ENCODE measurements at places on chromosomes 6 and 20.
A peak's percentile ranks its signal among the peaks of the same experiment; 100 is the strongest.

DNA sequence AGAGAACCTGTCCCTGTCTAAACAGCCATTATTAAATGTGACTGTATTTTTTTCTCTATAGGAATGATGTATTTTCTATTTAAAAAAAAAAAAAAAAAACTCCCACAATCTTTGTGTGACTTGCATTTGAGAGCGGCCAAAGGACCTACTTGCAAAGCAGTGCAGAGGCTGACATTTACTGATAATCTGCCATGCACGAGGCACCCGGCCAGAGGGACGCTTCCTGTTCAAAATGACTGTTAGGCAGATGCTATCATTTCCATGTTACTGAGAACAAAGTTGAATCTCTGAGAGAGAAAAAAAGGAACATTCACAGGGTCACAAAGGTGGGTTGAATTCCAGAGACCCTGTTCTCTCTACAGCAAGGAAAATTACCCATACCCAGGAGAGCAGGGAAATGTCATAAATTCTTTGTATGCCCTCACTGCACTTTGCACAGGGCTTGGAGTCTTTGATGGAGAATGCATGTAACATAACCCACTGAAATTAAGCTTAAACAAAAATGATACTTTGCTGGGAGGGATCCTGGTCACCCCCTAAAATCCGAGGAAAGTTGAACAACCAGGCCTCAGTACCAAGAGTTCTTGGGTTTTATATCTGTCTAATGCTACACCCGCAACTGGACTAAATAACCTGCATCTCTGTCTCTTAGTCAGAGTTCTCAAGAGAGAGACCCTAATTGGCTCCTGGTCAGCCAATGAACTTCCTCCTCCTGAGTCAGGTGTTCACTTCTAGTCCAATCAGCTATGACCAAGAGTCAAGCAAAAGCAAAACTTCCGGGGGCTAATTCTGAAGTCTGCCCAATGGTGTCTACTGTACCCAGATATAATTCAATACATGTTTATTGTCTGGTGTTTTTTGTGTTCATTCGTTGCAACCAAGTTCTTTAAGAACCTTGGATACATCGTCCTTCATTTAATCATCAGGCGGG, 61.2 kb downstream of the GCLC start:
- DNase-seq: no peak

DNA sequence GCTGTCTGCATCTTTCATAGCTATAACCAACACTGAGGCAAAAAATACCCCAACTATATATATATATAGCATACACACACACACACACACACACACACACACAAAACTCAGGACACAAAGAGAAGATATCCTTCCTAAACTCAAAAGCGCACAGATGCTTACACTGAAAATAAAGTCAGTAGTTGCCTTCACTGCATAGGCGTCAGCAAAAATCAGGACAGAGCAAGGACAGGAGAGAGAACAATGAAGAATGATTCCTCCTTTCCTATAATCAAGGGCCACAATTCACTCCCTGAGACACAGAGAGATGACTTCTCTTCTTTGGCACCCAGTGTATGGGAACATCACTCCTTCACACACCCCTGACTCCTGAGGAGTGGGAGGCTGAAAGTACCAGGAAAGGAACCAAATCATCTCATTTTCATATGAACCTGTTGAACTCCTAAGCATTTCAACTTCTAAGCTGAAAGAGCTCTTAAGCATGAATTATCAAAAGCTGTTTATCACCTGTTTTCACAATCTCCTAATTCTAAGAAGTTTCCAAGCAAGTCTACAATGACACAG, 141.4 kb downstream of the HIVEP2 start:
- DNase-seq: no peak

GRCh38 chr20:37406010-37406998, 60.4 kb downstream of the SRC start:
- peak; percentile 28 for DNase-seq

GRCh38 chr6:126826166-126826714, 292.2 kb upstream of the RSPO3 start:
- peak; percentile 28 for DNase-seq

- no peak for DNase-seq
Observed at GRCh38 chr6:170212051-170212756, 78.7 kb downstream of the DLL1 start.

GRCh38 chr6:122730775-122731386, 48.6 kb upstream of the FABP7 start:
- DNase-seq: peak; percentile 54

- DNase-seq: no peak
Observed at GRCh38 chr6:138419766-138420165, 15.7 kb downstream of the HEBP2 start.

DNA sequence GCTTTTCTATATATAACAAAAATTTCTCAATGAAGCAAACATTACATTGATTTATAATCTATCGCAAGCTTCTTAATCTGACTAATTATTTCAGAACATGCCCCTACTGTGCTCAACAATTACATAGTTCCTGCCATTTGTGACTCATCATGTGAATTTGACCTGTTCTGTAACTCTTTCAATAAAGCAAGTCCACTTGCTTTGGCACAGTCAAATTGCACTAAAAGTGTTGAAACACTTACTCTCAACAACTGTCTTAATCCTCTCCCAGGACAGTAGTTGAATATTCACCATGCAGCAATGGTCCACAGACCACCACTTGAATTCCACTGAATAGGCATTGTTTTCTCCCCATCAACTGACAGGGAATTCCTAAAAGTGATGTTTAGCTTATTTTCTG, 67.7 kb upstream of the SPTLC3 start:
- no peak for DNase-seq

DNA sequence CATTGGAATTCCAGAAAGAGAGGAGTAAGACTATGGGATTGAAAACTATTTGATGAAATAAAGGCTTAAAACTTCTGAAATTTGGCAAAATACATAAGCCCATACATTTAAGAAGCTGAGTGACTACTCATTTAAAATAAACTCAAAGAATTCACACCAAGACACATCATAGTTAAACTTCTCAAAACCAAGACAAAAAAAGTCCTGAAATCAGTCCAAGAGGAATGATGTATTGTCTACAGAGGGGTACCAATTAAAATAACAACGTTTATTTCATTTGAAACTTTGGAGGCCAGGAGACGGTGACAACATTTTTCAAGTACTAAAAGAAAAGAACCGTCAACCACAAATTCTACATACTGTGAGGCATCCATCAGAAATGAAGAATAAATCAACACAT, 841.4 kb upstream of the MAP3K7 start:
- no peak for DNase-seq

DNA sequence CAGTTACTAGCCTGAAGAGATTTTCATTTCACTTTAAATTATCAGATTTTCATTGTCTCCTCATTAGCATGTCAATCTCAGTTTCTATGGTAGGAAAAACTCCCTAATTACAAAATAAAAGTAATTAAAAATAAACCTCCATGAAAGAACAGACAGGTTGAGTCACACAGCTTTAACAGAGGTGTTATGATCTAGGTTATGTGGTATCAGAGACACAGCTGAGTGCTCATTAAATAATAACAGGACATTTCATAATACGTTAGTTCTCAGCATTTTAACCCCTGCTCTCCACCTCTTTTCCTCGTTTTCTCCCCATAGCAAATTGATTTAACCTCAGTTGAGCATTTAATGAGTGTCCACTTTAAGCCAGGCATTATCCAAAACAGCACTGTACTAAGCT, 21.9 kb downstream of the TPBG start:
- no peak for DNase-seq

- DNase-seq: no peak
Observed at GRCh38 chr20:8645326-8645725, 423.6 kb upstream of the PLCB4 start.

- no peak for DNase-seq
Observed at GRCh38 chr6:20313051-20313450, 88.6 kb upstream of the E2F3 start.

DNA sequence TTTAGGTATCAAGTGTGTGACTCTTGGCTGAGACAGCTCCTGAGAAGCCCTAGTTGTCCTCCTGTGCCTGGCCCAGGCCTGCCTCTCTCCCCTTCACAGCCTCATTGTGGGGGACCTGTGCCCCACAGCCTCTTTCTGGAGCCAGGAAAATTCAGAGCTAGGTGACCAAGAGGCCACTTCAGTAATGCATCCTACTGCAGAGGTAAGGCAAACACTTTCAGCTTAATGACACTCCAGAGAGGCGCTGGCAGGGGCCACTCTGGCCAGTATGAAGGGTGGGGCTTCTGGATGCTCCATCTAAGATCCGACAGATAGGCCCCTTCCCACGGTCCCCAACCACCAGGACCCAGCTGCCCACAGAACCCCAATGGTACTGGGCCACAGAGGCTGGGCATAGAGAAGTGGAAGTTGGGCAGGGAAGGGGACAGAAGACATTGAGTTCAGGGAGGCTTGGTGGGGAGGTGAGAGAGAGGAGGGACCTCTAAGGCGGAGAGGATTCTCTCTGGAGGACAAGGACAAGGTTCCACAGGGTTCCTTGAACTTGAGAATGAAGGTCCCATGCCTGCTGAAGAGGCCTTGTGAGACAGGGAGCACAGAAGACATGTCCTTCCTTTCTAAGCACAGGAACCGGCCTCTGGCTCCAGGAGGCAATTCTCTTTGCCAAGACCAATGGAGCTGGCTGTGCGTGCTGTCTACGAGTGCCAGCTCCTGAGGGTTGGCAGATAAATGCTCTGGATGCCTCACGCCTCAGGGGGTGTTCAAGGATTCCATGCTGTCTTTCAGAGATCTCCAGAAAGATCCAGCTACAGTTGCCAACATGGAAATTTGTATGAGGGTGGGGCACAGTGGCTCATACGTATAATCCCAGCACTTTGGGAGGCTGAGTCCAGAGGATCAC, 46.4 kb upstream of the TGM2 start:
- DNase-seq: no peak

DNA sequence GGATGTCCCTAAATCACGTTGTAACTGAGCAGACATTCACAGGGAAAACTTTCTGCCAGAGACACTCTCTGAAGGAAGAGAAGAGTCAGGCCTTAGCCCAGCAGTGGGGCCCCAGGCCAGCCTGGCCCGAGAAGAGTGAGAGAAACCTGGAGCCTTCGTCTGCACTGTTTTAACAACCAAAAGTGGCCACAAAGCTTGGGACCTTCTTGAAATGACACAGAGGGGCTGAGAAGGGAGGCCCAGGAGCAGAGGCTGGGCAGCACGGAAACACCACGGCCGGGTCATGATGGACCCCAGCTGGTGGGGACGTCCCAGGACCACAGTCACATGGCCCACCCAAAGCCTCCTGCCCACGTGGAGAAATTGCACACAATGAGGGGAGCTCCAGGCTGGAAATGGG, 126.8 kb upstream of the THBS2 start:
- DNase-seq: no peak

GRCh38 chr6:125957845-125958244, 1.3 kb downstream of the HINT3 start:
- DNase-seq: peak; percentile 65

GRCh38 chr6:13678255-13678983, 33.2 kb downstream of the RANBP9 start:
- no peak for DNase-seq

DNA sequence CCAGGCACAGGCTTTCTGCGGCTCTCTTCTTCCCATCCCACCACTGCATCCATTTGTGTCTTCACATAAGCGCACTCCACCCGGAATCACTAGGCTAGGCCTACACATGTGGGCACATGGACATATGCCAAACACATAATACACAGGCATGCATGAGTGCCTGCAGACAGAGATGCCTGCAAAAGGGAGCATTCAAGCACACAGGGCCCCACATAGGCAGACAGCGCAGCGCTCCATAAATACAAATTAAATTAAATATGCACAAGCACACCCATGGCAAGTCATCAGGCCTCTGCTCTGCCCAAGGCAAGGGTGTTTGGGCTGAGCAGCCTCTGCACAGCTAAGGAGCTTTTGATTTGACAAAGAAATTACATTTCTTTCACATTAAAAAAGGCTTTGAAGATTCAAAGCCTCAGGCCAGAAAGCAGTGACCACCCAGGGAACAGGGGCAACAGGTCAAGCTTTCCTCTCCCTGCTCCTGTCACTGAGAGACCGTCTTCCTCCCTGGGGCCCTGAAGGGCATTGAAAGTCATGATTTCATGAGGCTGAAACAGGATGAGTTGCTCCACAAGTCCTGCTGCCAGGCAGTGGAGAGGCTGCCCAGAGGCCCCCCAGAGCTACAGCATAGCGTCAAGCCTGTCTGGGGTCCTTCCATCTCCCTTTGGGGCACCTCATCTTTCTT, 134.2 kb upstream of the LRFN2 start:
- DNase-seq: no peak

- DNase-seq: no peak
Observed at GRCh38 chr6:143399775-143400174, 50.7 kb downstream of the ADAT2 start.

GRCh38 chr20:40896814-40897700, 131.6 kb upstream of the TOP1 start:
- DNase-seq: peak; percentile 47

DNA sequence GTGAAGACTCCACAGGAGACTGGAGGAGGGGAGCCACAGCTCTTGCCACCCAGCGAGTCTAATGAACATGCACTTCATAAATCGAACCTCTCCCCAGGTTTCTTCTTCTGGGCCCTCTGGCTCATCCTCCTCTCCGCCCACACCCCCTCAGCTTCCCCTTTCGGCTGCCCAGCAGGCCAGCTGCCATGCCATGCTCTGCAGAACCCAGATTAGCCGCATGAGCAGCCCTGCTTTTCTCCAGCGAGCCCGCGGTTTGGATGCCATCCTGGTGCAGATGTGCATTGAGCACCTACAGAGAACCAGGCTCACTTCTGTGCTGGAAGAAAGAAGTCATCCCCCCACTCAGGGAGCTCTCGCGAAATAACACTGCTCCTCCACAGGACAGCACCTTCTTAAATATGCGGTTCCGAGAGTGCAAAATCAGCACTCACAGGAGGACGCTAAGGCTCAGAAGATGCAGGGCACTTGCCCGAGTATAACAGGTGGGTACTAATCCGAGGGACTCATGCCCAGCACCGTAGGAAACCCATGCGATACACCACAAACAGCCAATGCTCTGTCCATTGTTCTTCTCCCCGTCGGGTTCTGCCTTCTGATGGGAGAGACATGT, 143.0 kb upstream of the THBS2 start:
- no peak for DNase-seq

- DNase-seq: no peak
Observed at GRCh38 chr6:53998303-53998702, 112.9 kb upstream of the MLIP start.

GRCh38 chr6:3296078-3296477, 37.3 kb downstream of the PSMG4 start:
- no peak for DNase-seq

DNA sequence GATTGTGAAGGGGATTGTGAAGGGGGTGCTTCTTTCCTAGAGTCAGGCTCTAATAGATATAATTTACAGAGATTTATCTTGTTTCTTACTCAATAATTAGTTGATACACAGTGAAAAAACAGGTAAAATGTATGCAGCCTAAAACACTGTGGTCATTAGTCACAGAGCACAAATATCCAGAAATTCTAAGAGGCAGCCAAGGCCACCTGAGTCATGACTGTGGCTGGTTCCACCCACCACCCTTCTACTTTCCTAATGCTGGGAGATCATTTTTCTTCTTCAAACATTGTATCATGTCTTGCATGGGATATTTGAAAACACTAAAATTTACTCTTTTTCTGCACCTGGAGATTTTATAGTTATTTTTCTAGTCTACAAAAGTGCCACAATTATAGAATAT, 181.6 kb downstream of the OTOR start:
- DNase-seq: peak; percentile 59

Measured in IMR-90 (cell line).